ENCODE measurements at places on chromosomes 12 and 14.
A peak's percentile ranks its signal among the peaks of the same experiment; 100 is the strongest.

- DNase-seq = peak; percentile 49
Observed at GRCh38 chr14:32808644-32809043, 130.0 kb upstream of the NPAS3 start.

DNA sequence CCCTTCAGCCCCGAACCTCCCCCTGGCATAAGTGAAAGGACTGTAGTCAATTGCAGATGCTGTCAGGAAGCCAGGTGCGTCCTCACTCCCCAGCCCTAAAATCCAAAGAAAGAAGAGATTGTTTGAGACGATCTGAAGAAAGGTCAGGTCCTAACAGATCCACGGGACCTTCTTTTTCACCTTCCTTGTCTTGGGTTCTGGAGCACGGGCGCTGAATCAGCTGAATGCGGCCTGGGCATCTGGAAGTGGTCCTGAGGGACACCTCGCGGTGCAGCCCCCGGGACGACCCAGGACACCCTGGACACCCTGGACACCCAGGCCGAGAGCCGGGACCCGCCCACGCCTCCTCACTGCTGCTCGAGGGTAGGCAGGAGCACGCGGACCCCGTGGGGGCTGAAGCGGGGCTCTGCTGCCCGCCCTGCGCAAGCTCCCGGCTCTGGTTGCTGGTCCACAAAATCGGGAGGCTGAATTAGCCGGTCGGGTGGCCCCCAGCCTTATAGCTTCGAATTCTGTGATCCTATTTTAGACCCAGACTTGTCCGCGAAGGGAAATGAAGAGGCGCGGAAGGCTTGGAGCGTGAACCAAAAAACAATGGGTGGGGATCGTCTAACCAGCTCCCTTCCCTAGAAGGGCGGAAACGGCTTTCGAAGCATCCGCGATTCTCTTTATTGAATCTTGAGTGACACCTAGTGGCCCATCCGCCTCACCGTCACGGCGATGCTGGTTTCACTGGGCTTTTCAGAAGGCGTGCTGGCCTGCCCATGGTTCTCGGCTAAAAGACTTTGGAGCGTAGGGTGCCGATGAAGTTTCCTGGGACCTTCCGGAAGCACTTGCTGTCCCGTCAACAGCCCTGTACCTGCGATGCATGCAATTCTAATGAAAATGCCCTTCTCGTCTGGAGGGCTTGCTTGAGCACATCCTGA, 46.4 kb upstream of the PLXNC1 start:
- DNase-seq = peak; percentile 87

GRCh38 chr14:66088656-66089055, 397.5 kb upstream of the CCDC196 start:
- no peak for DNase-seq

DNA sequence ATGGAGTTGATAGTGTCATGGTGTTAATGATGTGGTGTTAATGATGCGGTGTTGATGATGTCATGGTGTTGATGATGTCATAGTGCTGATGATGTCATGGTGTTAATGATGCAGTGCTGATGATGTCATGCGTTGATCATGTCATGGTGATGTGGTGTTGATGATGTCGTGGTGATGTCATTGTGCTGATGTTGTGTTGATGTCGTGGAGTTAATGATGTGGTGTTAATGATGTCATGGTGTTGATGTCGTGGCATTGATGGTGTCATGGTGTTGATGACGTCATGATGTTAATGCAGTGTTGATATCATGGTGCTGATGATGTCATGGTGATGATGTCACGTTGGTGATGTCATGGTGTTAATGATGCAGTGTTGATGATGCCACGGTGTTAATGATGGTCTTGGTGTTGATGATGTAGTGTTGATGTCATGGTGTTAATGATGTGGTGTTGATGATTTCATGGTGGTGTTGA, 49.1 kb upstream of the RIMBP2 start:
- no peak for DNase-seq

DNA sequence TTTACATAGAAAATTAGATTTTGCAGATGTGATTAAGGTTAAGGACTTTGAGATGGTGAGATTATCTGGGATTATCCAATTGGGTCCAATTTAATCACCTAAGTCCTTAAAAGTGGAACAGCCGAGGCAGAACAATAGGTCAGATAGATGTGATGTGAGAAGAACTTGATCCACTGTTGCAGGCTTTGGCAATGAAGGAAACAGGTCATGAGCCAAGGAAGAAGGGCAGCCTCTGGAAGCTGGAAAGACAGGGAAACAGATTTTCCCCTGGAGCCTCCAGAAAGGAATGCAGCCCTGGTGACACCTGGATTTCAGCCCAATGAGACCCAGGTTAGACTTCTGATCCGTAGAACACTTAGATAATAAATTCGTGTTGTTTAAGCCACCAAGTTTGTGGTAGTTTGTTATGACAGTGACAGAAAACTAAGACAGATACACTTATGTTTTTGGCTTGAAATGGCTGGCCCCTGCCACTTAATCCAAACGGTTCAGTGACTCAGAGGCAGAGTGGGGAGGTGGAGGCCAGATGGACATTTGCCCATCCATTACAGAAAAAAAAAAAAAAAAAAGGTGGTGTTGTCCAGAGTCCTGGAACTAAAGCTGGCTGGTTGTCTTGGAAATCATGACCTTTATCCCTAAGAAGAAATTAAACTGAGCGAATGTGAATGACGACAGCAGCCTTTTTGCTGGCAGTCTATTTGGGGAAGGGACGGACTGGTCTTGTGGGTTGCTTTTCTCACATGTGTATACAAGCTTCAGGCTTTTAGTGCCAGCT, 181.9 kb upstream of the NRXN3 start:
- no peak for DNase-seq

GRCh38 chr14:100708425-100709288, 18.0 kb upstream of the DLK1 start:
- DNase-seq = no peak

GRCh38 chr12:64840949-64841717, 16.7 kb downstream of the TBC1D30 start:
- DNase-seq = no peak

- DNase-seq = no peak
Observed at GRCh38 chr14:61379639-61380184, 58.3 kb downstream of the PRKCH start.

DNA sequence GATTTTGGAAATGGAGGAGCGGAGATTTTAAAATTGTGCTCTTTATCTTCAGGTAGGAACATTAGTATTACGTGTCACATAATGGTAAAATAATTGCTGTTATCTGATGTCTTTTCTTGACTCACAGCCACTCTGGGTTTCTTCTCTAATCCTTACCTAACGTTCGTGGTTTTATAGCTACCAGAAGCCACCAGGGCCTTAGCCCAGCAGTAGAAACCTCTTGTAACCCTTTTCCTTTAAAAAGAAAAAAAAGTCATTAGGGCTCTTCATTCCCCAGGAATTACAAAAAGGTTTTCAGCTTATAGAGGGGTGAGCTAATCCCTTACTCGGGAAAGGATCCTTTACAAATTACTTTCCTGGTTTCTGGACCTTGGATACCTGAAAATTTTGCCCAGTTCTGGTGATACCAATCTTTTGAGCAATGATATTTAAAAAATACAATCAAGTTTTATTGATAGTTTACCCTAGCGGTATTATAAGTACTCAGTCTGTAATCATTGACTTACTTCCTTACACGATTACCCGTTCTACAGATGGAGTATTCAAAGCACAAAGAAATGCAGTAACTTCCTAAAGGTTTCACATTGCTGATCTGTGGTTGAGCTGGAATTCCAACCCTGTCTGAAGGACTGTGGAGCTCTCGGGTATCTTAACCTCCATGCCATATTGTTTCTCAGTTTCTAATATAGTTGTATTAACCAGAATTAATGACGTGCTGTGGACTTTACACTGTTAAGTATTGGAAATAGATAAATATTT, 1.6 kb downstream of the GABARAPL1 start:
- DNase-seq = peak; percentile 34

GRCh38 chr12:95605087-95605486, 53.8 kb upstream of the USP44 start:
- DNase-seq = no peak

DNA sequence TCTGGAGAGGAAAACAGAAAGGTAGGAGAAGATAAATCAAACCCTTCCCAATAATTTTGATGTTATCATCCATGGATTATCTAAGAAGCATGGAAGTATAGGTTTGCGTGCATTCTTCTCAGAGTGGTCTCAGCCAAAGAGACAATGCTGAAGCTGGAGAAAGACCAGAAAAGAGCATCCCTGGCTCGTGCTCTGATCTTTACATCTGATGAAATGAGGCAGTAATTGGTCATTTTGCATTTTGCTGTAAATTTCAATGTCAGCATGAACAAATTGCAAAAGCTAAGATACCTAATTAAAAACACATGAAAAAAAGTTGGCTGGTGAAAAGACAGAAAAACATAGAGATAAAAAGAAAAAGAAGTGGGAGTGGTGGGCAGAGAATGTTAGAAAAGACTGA, 252.4 kb downstream of the ITPR2 start:
- no peak for DNase-seq

DNA sequence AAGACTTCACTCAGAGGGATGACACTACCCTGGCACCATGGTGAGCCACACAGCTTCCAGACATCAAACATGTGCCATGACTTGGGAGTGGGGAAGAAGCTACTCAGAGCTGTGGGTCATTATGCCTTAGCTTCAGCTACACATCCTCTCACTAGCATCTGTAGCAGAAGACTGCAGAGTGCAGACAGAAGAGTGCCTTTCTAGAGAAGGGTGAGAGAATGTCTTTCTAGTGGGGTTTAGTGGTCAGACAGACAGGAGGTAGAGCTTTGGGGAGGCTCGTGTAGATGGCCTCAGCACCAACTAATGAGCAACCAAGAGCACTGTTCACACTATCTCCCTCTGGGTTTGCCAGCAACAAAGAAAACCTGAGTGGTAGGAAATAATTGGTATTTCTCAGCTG, 4.9 kb upstream of the B4GALNT3 start:
- DNase-seq = no peak

DNA sequence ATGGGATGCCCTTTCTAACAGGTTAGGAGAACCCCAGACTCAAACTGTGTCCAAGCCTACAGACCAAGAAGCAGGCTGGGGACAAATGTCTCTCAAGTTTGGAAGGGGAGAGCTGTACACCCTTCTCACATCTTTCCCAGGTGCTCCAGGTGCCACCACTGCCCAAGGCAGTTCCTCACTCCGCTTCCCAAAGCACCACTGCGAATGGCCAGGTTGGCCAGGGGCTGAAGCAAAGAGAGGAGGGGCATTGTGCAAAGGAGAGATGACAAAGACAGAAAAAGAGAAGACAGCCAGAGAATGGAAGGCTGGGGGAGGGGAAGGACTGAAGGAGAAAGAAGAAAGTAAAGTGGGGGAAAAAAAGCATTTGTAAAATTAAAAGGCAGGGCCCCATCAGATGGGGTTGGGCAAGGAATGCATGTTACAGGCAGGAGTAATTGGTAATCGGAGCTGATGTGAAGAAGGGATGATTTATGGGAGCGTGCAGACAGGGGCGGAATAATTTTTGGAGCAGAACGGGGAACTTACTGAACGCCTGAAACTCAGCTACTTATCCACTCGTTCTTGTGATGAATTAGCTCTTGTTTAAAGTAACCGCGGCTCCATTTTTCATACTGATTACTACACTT, 165.8 kb downstream of the ESRRB start:
- no peak for DNase-seq

DNA sequence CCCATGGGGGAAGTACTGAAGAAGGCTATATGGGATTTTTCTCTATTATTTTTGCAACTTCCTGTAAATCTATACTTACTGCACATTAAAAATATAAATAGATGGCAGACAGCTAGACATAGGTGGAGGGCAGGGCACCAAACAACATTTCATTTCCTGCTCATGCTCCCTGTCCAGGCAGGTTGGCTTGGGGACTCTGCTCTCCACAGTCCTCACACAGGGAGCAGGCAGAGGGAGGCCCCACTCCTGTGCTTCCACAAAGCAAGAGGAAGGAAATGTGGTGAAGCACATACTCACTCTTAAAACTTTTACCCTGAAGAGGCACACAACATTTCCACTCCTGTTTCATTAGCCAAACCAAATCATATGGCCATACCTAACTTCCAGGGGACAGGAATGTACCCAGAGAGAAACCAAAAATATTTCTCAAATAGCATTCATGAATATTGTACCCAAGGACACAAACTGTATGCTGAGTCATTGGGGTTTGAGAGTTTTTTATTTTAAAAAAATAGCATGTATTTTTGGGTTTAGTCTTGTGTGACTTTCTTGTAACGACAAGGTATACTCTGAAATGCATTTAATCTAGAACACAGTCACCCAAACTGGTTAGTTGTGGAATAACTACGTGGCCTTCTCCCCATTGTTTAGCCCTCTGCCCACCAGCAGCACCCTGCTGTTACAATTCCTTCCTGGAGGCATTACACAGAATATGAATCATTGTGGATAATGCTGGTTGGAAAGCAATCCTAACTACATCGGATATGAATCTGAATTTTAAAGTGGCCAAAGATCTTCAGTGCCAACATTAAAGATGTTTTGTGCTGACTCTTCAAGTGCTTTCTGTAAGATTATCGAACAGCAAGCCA, 40.9 kb downstream of the RTN1 start:
- no peak for DNase-seq

GRCh38 chr12:16573398-16574077, 32.4 kb downstream of the LMO3 start:
- DNase-seq = no peak

DNA sequence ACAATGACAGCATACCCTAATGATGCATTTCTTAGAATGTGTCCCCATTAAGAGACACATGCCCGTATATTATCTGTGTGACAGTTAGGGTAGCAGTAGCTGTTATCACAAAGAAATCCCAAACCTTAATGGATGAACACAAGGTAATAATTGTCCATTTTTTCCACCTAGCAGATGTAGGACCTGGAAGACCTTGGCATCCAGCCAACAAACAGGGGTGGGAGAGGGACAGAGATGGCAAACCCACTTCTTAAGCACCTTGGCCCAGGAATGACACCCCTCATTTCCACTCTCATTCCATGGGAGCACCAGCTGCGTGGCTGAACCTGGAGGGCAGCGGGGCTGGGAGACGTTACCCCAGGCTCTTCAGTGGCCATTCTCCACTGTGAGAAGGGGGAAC, 679.0 kb downstream of the AACS start:
- no peak for DNase-seq

DNA sequence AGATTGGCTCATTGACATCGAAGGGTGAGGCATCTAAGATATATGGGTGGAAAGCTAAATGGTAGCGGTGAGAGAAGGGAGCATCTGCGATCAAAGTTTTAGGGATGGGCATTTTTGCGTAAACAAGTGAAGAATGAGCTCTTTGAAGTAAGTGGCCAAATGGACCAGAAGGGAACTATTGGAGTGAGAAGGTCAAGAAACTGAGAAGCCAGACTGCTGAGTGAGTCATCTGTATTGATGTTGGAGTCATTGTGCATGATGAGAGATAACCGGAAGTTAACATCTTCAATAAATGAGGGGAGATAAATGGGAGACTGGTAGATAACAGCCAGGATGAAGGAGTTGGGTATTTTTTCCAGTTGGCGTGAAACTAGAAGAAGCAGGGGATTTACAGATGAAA, 271.9 kb upstream of the PDE3A start:
- DNase-seq = no peak

GRCh38 chr12:49228653-49229052, 36.2 kb upstream of the TUBA1C start:
- peak; percentile 46 for DNase-seq
